Cortex of kidney (tissue), 1 donor: ENCODE measurements at places on chromosomes 6 and 20.

- no peak for DNase-seq
These were observed 21.4 kb downstream of the NCR2 start for GRCh38 chr6:41356825-41357224.

DNA sequence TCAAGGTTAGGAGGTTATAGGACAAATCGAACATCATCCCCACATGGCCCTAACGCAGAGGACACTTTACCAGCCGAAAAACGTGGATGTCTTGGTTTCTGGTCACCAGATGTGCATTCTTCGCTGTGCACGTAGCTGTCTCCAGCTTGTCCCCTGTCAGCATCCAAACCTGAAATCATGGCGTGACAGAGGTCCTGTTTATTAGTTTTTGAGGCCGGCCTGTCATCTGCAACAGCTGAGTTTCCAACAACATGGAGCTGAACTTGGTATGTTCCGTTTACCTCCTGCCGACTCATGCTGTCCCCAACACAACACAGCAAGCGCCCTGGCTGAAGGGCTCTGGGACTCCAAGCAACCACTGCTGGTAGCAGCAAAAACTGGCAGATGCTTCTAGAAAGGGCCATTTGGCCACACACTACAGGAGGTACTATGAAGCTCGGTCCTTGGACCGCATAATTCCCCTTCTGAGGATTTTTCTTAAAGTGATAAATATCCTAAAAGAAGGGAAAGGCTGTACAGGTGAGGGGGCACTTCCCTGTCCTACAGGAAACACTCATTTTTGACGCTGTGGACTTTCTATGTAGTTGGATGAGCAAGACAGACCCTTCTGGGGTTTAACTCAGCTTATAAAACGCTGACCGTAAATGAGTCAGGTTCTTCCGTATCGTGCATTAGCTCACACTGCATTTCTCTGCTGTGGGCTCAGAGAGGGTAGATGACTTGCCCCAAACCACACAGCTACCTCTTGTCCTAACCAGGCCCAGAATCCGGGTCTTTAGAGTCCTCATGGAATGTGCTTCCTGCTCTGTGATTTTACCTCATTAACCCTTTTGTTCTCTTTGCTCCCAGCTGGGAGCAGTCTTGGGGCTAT, 79.7 kb upstream of the NFATC2 start:
- no peak for DNase-seq

GRCh38 chr6:110520992-110521543, 44.7 kb upstream of the SLC22A16 start:
- no peak for DNase-seq

- DNase-seq: no peak
These were observed 81.6 kb downstream of the DTD1 start for GRCh38 chr20:18669241-18670019.

DNA sequence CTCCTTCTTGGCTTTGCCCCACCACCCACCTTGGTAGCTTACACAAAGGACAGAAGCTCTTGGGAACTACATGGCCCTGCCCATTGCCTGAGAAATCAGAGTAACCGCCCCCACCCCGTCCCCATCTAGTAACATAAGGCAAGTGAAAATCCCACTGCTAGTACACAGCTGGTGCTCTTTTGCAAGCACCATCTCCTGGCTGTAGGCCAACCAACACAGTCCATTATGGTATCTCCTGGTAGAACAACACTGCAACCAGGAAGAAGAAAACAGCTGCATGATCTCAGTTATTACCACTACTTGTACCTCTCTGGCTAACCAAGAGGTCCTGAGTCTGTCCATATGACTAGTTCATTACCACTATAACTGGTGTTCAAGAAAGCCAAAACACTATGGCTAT, 841.1 kb upstream of the MANEA start:
- DNase-seq: no peak

DNA sequence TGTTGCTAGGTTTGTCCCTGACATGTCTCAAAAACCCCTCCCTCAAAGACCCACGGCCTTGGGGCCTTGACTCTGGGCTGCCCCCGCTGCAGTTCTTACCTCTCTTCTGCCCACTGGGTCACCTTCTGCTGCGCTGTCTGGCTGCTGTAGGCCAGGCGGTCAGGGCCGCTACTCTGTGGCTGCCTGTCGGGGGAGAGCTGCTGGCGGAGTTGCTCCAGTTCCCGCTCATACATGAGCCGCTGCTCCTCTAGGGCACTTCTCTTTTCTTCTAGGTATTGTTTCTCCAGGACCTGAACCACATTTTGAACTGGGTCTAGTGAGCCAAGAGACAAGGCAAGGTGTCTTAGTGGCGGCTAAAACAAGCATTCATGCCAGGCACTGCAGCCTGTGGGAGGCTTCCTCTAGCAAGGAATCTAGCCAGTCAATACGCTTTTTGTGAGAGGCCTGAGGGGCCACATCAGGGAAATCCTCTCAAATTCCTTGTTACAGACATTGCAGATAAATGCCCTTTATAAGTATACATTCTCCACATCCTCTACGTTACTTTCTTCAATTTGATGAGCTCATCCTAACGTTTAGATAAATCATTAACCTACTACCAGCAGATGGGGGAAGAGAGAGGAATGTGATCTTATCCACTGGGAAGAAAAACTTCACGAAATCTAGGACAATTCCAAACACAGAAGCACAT, 110.3 kb upstream of the NUP153 start:
- DNase-seq: no peak

- no peak for DNase-seq
These were observed 158.3 kb downstream of the TMEM242 start for GRCh38 chr6:157164972-157165371.

DNA sequence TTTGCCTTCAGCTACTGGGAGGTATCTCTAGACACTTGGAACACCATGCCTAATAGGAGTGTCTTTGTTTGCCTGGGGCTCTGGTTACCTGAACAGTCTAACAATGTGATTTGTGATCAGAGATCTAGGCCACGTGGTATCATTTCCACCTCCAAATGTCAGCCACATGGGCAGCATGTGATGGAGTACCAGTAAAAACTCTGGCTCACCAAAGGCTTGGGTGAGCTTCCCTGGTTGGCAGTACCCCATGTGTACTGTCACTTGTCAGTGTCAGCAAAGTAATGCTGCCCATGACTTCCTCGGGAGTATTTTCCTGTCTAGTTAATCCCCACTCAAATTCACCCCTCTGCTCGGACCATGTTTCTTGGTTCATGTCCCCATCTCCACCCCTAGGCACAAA, 195.2 kb upstream of the LRFN2 start:
- no peak for DNase-seq

GRCh38 chr6:5163247-5163646, 78.1 kb downstream of the PPP1R3G start:
- no peak for DNase-seq

DNA sequence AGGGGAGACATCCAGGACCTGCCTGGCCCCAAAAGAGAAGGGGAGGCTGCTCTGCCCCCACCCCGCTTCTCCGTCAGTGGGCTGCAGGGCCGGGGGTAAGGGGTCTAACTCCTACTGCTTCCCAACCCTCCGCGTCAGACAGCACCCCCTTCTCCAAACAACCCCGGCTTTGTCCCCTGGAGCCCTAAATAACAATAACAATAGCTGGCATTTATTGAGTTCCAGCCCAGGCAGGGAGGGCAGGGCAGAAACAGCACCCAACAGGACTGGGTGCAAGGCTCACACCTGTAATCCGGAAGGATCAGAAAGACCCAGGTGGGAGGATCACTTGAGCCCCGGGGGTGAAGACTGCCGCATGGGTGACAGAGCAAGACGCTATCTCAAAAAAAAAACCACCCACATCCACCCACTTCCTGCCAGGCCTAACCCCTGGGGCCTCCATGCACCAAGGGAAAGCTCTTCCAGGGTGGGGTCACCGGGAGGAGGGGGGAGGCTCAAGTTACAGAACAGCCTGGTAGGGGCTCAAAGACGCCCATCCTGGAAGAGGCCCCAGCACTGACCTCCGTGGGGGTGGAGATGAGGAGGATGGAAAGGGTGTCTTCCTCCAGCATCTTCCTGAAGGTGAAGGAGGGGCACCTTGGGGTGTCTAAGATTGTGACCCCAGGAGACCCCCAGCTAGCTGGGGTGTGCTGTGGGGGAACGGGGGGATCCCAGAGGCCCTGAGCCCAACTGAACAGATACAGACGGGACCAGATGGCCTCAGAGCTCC, 1.3 kb upstream of the FNDC11 start:
- DNase-seq: no peak

- DNase-seq: no peak
These were observed 132.1 kb upstream of the ZNF184 start for GRCh38 chr6:27604986-27605385.

- no peak for DNase-seq
These were observed 255.0 kb upstream of the ZFP64 start for GRCh38 chr20:52446421-52447224.

DNA sequence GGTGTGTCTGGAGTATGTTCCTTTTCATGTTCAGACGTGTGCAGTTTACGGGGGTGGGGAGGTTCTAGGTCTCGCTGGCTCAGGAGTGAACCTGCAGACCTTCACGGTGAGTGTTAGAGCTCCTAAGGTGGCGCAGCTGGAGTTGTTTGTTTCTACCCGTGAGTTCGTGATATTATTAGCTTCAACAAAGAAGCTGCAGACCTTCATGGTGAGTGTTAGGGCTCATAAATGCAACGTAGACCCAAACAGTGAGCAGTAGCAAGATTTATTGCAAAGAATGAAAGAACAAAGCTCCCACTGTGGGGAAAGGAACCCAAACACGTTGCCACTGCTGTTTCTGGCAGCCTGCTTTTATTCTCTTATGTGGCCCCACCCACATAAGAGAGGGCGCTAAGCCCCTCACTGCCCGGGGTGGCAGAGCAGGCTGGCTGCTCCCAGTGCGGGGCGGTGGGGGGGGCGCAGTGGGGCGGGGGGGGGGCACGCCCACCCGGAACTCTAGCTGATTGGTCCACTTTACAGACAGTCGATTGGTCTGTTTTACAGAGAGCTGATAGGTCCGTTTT, 41.3 kb upstream of the GMPR start:
- DNase-seq: no peak

GRCh38 chr6:48280035-48280620, 169.1 kb upstream of the PTCHD4 start:
- no peak for DNase-seq

DNA sequence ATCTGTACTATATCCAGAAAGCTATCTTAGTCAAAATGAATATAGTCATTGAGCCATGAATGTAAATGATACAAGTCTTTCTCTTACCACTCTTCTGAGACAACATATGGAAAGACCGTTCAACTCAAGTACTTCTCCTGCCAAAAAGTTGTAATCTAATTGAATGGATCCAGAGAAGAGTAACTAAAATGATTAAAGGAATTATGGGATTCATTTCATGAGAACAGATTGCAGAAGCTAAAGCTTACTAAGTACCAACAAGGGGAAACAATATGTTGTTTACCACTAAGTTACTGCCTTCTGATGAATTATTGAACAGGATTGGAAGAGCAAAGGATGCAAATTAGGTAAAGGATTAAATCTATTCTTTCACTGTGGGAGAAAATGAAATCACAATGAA, 2.0 kb upstream of the LGSN start:
- no peak for DNase-seq

- no peak for DNase-seq
These were observed 209.1 kb downstream of the SYNDIG1 start for GRCh38 chr20:24678351-24679106.

DNA sequence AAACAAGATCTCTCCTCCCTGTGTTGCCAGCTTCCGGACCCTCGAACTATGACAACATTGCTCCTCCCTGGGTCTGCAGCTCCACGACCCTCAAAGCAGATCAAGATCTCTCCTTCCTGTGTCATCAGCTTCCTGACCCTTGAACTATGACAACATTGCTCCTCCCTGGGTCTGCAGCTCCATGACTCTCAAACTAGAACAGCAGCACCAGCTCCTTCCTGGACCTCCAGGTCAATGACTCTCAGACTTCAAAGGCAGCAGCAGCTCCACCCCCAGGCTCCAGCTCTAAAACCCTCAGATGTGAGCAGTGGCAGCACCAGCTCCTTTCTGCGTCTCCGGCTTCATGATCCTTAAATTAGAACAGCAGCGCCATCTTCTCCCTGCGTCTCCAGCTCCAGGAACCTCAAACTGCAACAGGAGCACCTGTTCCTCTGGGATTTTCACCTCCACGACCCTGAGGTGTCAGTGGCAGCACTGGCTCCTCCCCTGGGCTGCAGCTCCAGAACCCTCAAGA, 341.0 kb upstream of the SULF2 start:
- no peak for DNase-seq

DNA sequence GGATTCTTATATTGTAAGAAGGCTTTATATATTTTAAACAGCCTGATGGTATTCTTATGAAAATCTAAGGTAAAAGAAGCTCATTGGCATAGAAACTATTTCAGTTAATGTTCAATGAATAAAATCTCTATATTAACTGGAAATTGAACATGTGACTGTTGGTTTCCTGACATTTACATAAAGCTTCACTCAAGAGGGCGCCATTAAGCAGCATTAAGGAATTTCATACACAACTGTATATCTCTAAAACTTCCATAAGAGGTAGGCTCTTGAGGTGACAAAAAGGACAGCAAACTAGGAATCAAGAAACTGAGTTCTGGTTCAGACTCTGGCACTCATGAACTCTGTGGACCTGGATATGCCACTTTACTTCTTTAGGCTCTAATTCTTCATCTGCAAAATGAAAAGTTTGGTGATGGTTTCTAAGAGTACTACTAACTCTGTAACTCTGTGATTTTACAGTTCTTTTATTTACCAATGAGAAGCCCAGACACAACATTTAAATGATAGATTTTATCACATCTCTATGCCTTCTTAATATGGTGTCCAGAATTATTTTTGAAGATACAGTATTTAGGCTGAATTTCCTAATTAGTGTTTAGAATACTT, 147.5 kb downstream of the FLRT3 start:
- no peak for DNase-seq

DNA sequence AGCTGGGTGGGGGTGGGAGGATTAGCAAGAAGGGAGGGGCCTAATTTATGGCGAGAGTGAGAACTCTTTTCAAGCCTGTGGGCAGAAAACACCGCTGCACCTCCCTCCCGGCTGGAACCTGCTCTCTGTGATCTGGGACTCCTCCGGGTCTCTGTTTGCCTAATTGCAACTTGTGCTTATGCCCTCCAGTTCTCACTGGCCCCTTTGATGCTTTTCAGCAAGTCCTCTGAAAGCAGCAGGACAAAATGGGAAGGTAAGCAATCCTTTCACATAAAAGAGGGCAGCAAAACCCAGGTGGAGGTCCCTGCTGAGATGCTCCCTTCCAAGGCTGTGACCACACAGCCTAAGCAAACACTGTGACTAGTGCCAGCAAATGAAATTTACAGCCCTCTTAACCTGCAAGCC, 523.0 kb upstream of the FLRT3 start:
- no peak for DNase-seq

DNA sequence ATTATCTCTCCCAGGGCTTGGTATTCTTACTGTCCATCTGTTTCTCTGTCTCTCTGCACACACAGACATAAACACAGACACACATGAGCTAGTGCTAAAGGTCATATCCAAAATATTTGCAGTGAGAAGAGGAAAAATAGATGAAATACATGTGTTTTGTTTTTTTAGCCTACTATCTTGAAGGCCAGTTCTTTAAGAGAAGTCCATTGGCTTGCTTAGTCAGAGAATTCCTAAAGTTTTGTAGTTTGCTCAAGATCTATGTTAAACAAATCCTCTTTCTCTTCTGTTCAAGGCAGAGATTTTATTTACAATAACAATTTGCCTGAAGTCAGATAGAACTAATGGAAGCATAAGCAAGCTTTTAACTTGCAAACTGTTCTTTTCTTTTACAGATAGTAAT, 120.0 kb upstream of the AKIRIN2 start:
- DNase-seq: no peak
